NCI-H446 (cell line): ENCODE measurements at places on chromosomes 5 and 9.

- DNase-seq = no peak
Observed at GRCh38 chr5:123090661-123091297, 1.7 kb downstream of the PRDM6 start.

GRCh38 chr5:124842725-124843595 lies 96.5 kb upstream of the ZNF608 start:
- no peak for DNase-seq

DNA sequence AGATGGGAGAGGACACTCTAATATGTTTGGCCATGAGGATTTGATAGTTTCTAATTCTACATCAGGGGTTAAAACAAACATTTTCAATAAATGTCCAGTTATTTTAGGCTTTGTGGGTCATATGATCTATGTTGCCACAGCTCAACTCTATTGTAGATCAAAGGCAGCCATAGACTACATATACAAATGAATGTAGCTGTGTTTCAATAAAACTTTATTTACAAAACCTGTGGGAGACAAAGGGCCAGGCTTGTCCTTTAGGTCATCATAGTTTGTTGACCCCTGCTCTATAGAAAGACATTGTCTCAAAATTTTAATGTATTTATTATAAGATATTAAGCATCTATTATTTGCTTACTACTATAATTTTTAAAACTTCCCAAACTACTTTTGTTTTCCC lies 325.4 kb upstream of the MEF2C start:
- no peak for DNase-seq

- DNase-seq = no peak
Observed at GRCh38 chr9:92971121-92971520, 23.8 kb downstream of the FGD3 start.

GRCh38 chr5:178426326-178427130 lies 163.7 kb downstream of the COL23A1 start:
- DNase-seq = no peak

DNA sequence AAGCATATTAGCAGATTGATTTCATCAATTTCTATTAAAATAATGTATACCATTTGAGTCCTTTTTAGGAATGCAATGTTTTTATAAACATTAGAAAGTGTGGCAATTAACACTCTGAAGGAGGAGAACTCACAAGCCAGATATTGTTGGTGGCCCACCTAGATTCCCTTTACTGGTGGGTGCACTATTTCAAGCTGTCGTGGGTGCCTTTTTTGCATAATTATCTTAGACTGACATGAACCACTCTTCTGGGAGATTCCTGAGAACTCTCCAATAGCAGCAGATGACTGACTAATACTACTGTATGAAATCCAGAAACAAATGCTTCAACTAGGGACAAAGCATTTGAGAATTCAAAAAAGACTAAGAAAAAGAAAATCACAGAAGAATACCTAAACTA lies 526.0 kb downstream of the CDH18 start:
- no peak for DNase-seq

- no peak for DNase-seq
Observed at GRCh38 chr5:119596046-119596445, 33.3 kb upstream of the FAM170A start.

DNA sequence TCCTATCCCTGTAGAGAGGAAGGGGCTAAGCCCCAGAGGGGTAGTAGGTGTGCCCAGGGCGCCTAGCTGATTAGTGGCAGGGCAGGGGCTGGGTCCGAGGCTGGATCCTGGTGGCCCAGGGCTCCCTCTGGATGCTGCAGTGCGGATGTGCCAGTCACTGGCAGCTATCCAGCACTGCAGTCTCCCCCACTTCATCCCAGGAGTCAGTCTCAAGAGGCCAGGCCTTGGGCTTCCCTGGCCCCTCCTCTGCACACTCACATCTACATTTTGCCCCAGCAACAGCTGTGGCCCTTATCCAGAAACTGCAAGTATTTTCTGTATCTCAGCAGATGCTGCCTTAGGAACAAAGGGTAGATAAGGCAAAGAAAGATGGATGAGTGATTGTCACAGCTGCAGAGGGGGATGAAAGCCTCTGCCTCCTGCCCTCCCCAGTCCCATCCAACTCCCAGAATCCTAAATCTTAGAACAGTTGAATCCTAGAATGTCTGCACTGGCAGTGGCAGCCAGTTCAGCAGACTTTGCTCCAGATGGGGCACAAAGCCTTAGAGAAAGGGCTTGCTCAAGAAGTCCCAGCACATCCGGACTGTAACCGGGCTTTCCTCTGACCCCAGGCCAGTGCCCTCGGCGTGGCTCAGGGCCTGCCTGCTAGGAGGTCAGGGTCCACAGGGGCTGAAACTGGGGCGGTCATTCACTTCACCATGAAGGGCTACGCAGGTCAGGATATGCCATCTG lies 1.6 kb downstream of the ANXA6 start:
- DNase-seq = peak; percentile 30

GRCh38 chr9:22413884-22414283 lies 32.7 kb upstream of the DMRTA1 start:
- no peak for DNase-seq

DNA sequence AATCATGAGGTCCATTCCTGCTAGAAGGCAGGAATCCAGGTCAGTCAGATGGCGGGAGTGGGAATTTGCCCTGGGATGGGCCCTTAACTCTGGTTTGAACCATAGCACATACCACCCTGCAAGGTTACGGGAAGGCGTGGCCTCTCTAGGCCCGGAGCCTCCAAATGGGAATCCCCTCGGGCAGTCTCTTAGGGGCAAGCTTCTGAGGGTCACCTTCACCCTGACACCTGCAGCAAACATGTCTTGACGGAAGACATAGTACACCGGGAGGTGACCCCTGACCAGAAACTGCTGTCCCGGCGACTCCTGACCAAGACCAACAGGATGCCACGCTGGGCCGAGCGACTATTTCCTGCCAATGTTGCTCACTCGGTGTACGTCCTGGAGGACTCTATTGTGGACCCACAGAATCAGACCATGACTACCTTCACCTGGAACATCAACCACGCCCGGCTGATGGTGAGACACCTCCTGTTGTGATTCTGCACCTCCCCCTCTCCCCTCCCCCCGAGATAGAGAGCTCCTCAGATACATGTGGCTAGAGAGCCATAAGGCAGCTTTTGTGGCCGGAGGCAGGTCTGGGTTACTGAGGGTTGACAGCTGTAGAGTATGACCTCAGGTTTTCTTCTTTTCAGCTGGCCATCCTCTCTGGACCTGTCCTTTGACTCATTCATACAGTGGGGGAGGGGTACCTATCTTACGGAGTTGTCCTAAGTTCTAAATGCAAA lies 957 bp downstream of the PRELID1 start:
- no peak for DNase-seq

GRCh38 chr5:173018358-173018757 lies 34.8 kb downstream of the ATP6V0E1 start:
- DNase-seq = no peak

DNA sequence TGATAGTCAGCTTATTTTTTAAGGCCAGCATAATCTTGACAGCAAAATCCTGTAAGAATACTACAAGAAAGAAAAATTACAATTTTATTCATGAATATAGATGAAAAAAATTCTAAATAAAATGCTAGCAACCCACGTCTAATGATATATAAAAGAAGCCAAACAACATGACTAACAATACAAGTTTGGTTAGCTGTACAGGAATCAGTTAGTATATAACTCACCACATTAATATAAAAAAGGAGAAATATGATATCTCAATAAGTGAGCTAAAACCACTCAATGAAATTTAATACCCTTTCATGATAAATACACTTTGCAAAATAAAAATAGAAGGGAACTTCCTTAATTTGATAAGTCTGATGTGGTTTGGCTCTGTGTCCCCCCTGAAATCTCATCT lies 139.7 kb upstream of the MAN2A1 start:
- DNase-seq = no peak

GRCh38 chr5:134555890-134556311 lies 30.4 kb downstream of the JADE2 start:
- peak; percentile 95 for DNase-seq

- DNase-seq = no peak
Observed at GRCh38 chr5:61569353-61569752, 237.3 kb downstream of the ZSWIM6 start.

- DNase-seq = peak; percentile 8
Observed at GRCh38 chr9:137034709-137035506, 3.0 kb upstream of the FUT7 start.

DNA sequence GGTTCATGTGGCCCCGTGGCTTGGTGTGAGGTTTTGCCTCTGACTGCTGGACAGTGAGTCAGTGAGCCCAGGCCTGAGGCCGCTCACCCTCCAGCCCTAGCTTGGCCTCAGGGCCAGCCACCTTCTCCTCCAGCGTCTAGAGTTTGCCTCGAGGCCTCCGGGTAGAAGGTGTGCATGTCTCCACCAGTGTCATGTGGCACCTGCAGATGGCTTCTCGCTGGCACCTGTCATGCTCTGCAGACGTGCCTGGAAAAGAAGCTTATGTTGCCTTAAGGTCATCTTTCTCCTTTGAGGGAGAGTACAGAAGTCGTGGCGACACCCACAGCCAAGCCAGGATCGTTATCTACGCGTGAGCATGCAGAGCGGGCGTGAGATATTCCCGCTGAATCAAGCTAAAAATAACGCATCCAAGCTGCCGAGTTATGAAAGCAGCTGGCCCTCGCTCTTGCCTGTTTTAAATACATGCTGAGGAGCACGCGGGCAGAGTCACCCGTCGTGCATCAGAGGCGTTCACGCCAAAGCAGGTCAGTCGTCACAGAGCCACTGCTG lies 79.7 kb upstream of the FCN2 start:
- DNase-seq = no peak

DNA sequence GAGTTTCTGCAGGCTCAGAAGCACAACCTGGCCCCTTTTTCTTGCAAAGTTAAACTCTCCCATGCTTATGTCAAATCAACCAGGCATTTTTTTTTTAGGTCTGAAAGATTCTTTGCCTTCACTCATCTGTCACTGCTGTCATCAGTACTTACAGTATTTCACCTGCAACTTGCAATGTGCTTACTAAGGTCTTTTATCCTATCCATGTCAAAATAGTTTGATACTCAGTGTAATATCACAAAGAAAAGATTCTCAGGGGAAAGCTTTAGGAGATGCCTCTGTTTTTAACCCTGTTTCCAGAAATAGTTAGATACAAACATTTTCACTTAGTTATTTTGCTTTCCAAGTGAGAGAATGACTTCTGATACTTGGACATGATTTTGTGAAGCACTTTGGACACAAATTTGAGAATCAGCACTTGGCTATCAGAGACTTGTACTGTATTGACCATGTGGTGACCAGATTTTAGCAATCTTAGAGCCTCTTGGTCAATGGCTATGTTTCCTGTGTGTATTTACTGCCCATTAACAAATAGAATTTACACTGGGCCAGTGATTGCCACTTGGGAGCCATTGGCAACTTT lies 428.2 kb downstream of the IRX1 start:
- DNase-seq = no peak

DNA sequence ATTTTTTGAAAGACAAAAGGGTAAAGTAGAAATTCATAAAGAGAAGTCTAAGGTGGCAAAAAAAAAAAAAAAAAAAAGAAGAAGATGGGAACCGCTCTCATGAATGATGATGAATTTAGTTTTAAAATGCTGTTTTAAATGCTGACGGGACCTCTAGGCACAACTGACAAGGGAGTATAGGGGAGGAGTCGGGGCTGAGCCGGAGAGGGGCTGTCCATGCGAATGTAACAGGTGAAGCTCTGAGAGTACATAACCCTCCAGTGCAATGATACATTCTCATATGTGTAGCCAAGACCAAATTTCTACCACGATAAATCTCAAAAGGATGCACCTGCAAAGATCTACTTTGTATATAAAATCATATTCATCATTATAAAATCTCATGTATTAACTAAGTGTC lies 71.7 kb downstream of the GLIS3 start:
- no peak for DNase-seq

DNA sequence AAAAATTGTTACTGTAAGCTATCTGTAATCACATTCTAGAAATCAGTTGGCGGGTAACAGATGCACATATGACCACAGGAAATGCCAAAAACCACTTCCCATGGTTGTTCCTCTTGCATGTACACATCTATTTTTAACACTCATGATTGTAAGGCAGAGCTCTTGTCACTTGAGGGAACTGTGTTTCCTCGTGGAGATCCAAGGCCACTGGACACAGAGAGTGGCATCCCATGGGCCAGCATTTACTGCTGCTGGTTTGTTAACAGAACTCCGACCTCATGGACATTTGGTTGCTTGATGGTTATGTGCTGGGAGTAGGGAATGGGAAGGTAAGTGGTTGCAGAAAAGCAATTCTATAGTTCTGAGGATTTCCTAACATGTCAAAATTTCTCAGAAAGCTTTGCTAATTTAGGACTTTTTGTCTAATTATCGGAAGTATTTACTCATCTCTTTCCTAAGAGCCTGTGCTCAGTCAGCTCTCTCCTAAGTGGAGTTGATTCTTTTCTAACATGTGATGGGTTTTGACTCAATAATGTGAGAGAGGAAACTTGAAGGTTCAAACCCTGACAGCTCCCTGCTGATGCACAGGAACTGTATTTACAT lies 202.0 kb upstream of the NR3C1 start:
- DNase-seq = no peak

- no peak for DNase-seq
Observed at GRCh38 chr5:97338729-97339128, 155.7 kb upstream of the RIOK2 start.

GRCh38 chr9:133667759-133668450 lies 31.7 kb downstream of the DBH start:
- no peak for DNase-seq

GRCh38 chr9:21434202-21435014 lies 5.8 kb upstream of the IFNA1 start:
- peak; percentile 85 for DNase-seq

DNA sequence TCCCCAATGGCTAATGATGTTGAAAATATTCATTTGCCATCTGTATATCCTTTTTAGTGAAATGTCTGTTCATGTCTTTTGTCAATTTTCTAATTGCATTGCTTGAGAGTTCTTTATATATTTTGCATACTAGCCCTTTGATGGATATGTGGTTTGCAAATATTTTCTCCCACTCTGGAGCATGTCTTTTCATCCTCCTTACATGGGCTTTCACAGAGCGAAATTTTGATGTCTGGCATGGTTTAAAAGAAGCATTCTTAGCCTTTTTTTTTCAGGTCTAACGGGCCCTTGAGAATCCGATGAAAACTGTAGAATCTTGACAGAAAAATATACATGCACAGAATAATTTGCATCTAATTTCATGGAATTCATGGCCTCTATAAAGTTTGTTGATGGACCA lies 44.7 kb downstream of the ARHGEF28 start:
- no peak for DNase-seq

- DNase-seq = no peak
Observed at GRCh38 chr9:90074316-90074962, 469.6 kb downstream of the GADD45G start.

DNA sequence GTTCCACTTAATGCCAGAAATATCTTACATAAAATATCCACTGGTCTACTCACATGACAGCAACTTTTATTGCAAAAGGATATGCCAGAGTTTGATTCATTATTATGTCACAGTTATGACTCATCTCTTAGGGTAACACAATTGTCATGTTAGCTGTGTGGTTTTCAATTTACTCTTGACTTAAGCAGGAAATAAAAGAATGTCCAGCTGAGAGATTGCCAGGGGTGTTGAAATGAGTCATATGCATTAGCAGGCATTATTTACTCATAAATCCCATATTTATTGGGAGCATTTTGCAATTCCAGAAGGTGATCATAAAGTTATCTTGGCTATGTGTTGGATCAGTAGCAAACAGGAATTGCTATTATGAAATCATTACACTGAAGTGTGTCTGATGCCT lies 1164.6 kb upstream of the CDH18 start:
- DNase-seq = peak; percentile 20

GRCh38 chr5:172486451-172486850 lies 32.1 kb upstream of the SH3PXD2B start:
- no peak for DNase-seq

GRCh38 chr5:30808996-30809395 lies 384.5 kb upstream of the CDH6 start:
- no peak for DNase-seq

GRCh38 chr5:139146809-139147482 lies 51.2 kb downstream of the SIL1 start:
- DNase-seq = no peak
